ENCODE measurements at places on chromosomes 1 and 21.

DNA sequence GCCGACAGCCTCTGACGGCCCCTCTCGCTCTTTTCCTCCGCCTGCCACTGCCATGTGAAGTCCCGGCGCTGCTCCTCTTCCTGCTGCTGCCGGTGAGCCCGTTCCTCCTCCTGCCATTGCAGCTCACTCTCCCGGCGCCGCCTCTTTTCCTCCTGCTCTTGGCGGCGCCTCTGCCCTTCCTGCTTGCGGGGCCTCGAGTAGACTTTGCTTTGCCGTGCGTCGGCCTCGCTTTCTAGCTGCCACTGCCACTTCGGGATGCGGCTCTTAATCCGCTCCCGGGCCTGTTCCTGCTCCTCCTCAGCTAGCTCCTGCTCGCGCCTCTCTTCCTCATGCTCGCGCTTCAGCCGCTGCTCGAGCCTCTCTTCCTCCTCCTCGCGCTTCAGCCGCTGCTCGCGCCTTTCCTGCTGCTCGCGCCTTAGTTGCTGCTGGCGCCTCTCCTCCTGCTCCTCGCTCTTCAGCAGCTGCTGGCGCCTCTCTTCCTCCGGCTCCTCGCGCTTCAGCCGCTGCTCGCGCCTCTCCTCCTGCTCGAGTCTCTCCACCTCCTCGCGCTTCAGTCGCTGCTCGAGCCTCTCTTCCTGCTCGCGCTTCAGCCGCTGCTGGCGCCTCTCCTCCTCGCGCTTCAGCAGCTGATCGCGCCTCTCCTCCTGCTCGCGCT, 4.3 kb downstream of the TCHH start:
- DNase-seq, result no peak

- no peak for DNase-seq
Measured at GRCh38 chr21:31538816-31539215, 120.7 kb upstream of the SOD1 start.

GRCh38 chr1:91036894-91037829, 15.3 kb upstream of the ZNF644 start:
- no peak for DNase-seq

GRCh38 chr1:222914861-222915632, 100.2 kb downstream of the DISP1 start:
- no peak for DNase-seq

GRCh38 chr1:6686294-6686693, 15.3 kb downstream of the DNAJC11 start:
- DNase-seq, result no peak

DNA sequence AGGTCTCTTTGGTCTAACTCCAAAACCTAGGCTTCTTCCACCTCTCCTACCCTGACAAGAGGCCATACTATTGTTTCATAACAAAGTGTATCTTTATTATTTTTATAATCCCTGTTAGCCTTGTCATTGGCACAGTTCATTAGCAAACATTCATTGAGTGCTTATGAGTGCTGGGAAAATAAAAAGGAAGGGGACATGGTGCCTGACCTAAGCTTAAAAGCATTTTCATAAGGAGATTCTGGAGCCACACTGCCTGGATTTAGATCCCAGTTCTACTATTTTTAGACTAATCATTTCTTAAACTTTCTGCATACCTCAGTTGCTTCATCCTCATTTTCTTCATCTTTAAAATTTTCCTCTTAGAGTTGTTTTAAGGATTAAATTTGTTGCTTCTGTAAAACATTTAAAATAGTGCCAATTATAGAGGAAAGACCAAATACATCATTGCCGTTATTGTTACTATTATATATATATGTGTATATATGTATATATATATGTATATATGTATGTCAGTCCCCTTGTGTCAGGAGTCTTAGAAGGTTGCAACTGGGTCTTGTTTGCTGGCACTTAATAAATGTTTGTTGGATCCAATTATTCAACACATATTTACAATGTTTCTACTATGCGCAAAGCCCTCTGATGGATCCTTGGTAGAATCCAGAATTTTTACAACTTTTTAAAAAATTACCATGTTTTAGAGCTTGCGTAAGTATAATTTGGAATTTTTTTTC, 250.9 kb upstream of the SGIP1 start:
- DNase-seq, result no peak

DNA sequence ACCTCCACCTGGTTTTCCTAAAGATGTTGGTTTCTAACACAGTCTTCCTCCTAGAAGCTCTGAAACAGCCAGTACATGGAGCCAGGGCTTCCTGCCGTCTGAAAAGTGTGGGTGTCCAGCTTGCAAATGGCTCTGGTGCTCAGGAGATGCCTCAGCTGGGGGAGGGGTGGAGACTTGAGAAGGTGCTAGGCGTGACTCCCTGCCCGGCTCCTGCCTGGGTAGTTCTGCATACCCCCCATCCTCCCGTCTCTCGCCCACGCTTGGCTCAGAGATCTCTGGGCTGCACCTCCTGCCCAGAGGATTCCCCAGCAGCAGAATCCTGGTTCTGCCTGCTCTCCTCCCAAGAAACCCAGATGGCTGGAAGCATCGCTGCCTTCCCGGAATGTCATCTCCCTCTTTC, 16.9 kb downstream of the STUM start:
- no peak for DNase-seq

- DNase-seq, result no peak
Measured at GRCh38 chr1:59125676-59126320, 171.1 kb upstream of the FGGY start.

GRCh38 chr1:180548686-180549317, 10.0 kb upstream of the OVAAL start:
- no peak for DNase-seq

DNA sequence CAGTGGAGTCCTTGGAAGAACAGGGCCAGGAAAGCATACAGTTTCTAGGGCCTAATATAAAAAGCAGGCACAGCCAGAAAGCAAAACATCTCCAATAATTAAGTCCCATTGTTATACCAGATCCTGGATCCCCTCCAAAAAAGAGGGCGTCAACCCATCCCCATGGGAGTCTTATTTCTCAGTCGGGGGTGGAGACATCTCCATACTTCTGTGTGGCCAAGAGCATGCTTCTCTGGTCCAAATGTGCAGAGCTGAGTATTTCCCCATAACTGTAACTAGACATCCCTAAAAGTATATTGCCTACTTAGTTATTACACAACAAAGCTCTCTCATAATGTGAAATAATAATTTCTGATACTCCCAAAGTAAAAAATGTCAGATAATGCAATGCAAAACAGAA, 104.2 kb upstream of the SOX13 start:
- no peak for DNase-seq

DNA sequence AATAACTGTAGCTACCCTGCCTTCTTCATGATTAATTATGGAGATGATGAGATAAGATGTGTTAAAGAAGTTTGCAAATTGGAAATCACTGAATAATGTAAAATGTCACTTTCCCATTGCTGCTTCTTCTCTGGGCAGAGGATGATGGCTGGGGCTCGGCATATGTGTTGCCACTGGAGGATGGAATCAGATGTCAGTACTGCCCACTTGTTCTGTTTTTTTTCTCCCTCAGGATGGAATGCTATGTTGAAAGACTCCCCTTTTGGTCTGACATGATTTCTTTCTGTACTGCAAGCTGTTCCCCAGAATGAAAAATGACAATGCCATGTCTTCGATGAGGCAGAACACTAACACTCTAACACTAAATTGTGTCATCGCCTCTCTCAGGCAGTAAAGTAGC, 373.9 kb upstream of the SPAG17 start:
- no peak for DNase-seq

DNA sequence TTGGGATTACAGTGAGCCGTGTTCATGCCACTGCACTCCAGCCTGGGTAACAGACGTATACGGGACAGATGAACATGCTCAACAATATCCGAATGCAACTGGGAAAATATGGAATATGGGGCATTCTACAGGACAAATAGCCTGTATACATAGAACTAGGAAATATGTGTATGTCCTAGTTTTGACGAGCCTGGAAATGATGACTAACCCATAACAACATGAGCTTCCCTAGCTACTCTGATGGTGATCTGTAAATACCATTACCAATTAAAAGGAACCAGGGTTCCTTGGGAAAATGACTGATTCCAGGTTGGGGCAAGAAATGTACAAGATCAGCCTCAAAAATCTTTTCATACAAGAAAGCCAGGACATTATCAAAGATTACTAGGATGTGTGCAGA, 42.8 kb upstream of the ARTN start:
- DNase-seq, result no peak

- DNase-seq, result no peak
Measured at GRCh38 chr1:114048232-114048631, 69.0 kb downstream of the OLFML3 start.

DNA sequence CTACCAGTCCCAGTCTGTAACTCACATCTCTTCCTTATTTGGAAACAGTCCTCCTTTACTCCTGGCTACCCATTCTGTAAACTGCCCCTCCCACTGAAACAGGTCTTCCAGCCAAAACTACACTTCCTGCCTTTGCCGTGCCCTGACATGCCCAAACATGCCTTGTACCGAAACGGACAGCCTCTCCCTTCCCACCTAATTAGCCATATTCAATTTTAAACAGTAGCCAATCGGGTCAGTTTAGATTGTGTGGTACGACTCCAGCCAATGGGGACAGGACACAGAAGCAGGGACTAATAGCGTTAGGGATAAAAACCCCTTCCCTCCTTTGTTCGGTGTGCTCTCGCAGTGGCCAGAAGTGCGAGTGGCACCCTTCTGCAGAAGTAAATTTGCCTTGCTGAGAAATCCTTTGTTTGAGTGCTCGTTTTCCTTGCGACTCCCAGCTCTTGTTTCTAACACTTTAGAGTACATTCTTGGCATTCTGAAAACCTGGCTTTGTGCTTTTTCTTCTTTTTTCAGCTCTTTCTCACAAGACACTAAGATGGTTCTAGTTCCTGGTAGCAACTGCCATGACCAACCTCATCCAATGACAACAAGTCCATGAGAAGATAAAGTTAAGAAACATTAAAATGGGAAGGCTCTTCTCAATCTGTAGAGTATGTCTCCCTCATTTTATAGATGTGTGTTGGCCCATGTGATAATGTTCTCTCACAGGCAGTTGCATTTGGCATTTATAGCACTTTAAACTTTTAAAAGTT, 325.1 kb upstream of the GREM2 start:
- DNase-seq, result no peak

DNA sequence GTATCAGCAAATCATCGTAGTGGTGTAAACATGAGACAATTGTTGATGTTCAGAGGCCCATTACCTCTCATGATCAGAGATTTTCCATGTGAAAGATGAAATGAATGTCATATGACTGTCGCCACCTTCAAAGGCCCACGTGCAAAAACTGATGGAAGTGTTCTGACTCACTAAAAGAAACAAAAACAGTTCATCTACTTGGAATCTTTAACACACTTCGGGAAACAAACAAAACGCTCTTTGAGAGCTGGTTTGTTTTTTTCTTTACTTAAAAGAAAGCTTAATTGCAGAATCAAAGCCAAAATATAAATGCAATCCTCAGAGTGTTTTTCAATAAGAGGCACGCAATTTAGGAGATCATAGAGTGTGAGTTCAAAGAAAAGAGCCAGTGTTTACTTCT, 100.8 kb downstream of the PLPPR4 start:
- DNase-seq, result no peak

GRCh38 chr1:118918940-118919259, 69.2 kb downstream of the TBX15 start:
- no peak for DNase-seq

- DNase-seq, result no peak
Measured at GRCh38 chr1:108327534-108328466, 83.9 kb upstream of the NBPF4 start.

DNA sequence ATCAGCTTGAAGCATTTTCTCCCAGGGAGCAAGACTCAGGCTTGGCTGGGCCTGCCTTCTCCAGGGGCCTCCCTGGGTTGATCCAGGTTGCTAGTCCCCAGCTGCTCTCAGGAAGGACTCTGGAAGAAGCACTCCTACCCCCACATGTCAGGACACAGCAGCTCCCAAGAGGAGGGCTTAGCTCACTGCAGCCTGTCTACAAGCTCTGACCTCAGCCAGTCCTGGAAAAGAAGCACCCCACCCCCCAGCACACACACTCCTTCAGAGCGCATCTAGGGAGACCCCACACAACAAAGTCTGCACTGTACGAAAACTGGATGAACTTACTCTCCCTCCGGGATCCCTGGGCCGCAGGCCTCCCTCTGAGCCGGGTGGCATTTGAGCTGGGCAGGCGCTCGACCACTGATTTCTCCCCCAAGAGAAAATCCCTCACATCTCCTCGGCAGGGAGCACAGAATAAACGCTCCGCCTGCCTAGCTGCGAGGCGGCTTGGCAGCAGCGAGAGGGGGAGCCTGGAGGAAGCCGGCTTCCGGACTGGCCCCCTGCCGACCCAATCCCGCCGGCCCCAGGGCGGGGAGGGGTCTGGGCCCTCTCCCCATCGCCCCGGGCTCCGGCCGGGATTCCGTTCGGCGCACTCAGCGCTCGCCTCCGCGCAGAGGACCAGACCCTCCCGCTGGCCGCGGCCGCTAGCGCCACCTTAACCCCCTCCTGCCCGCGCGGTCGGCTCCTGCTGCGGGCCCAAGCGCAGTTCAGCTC, at the start of gene KCNA2:
Gene KCNA2, minus strand, starts transcription at position 458 of the 756 bp plus-strand sequence. CDS start 1,576 bp downstream, outside the sequence.
- no peak for DNase-seq

DNA sequence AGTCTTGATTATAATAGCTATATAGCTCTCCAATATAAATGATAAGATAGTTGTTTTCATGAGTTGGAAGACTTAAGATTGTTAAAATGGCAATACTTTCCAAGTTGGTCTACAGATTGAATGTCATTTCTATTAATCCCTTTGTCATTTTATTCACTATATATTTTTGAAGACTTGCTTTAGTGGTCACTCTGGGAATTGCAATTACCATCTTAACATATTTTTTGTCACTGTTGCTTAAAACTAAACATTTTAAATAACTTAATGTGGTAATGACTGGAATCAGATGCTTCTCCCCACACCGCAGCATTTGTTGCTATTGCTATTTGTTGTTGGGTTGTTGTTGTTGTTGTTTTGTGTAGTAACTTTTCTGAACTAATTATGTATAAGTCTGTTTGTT, 1592.9 kb downstream of the MRPL39 start:
- DNase-seq, result no peak

DNA sequence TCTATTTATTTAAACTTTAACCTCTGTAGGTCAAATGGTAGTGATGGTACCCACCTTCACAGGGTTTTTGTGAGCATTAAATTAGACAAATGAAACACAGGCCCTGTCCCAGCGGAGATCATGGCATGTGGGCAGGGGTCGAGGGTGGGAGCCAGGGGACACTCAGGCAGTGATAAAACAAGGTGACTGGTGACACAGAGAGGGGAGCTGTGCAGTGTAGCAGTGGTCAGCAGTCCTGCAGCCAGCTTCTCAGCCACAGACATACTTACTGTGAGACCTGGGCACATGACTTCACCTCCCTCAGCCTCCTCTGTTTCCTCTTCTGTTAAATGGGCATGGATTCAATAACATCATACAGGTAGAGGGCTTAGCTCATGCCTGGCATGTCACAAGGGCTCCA, 44.9 kb downstream of the SRRM1 start:
- no peak for DNase-seq
